Calu3 (cell line): ENCODE measurements at places on chromosomes 11 and 22.

DNA sequence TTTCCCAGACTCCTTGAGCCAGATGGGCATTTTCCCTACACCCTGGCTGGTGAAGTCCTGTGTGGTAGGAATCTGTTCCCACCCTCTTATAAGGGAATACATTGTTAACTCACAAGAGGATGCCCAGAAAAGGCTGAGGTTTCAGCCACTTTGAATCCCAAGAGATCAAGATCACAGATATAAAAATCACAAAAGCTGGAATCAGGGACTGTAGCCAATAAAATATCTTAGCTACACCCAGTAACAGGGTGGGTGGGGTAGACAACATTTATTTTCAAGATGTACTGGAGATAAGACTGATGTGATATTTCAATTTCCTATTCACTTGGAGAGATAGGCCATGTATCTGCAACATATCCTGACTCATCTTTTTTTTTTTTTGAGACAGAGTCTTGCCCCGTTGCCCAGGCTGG lies 50.3 kb downstream of the COPB1 start:
- no peaks in the 10 kb centered on the region for H3K27me3 ChIP-seq
- H3K4me3 ChIP-seq, result no peak overlapping the region
- H3K27ac ChIP-seq, result no peak overlapping the region
- peaks cover 13% of the 10 kb centered on the region for H3K36me3 ChIP-seq
- no peak for DNase-seq

DNA sequence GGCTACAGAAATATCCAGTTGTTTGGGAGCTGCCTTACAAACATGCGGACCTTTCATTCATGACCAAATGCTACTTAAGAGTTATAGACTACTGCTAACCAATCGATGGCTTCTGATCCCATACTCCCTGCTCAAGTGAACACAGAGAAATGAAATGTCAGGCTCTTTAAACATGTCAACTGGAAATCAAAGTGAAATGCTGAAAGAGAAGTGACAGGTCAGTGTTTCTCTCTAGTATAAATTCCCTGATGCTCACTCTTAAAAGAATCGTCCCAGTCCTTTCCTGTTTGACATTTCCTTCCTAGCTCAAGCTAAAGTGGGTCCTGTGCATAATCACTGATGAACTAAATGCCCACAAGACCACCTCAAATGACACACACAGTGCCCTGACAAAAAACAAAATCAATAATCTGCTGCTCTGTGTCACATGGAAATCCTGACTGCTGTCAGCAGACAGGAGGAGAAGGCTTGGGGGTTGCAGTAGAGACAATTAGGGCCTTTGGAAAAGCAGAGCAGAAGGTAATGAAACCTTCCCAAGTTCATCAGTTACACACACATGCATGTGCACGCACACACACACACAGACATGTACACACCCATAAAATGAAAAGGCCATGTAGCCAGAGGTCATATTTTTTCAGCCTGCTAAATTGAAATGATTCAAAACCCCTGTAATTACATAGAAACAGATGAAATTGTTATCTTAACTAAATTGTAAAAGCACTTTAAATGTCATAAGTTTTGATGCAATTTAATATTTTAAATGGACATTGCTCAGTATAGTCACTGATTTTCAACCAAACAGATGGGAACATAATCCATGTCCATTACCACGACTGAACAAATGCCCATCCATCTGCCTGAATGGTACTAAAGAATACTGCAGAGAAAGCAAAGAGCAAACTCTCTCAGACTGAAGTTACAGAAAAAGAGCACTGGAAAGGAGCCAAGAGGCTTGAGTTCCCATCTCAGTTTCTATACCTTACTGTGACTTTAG lies 330.7 kb downstream of the TTC28 start:
- H3K27me3 ChIP-seq, result peaks cover 53% of the 10 kb centered on the region
- H3K4me1 ChIP-seq, result no peaks in the 10 kb centered on the region
- H3K27ac ChIP-seq, result no peak overlapping the region
- no peak overlapping the region for H3K4me3 ChIP-seq
- H3K36me3 ChIP-seq, result no peaks in the 10 kb centered on the region

DNA sequence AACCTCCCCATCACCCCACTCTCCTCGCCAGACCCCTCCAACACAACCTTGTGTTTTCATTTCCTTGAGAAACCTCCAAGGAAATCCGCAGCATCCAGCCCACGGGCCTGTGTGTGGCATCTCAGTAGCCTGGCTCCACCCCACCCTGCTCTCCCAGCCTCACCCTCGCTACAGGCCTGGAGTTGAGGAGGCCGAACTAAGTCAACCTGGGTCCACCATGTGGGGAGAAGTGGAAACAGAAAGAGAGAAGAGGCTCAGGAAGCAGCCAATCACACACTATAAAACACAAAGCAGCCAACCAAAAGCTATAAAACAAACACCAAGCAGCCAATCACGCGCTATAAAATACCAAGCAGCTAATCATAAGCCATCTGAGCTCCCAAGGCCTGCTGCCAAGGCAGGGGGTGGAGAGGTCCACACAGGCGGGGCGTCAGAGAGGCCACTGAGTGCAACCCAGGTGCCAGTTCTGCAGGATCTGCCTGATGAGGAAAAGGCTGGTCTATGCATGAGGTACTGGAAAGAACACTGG lies 72.0 kb downstream of the MICAL3 start:
- peaks cover 48% of the 10 kb centered on the region for H3K4me1 ChIP-seq
- no peaks in the 10 kb centered on the region for H3K27me3 ChIP-seq
- no peak overlapping the region for H3K27ac ChIP-seq
- DNase-seq, result no peak
- no peaks in the 10 kb centered on the region for H3K36me3 ChIP-seq
- H3K4me3 ChIP-seq, result no peak overlapping the region

GRCh38 chr11:76395296-76395695 lies 14.2 kb downstream of the GVQW3 start:
- H3K4me1 ChIP-seq, result no peaks in the 10 kb centered on the region
- no peak overlapping the region for H3K27ac ChIP-seq
- no peaks in the 10 kb centered on the region for H3K27me3 ChIP-seq
- H3K36me3 ChIP-seq, result no peaks in the 10 kb centered on the region
